ENCODE measurements at places on chromosomes 3 and 15.

- no peak overlapping the region for H3K27ac ChIP-seq
- no peak overlapping the region for H3K4me3 ChIP-seq
- no peaks in the 10 kb centered on the region for H3K4me1 ChIP-seq
- DNase-seq, result no peak
- no peaks in the 10 kb centered on the region for H3K36me3 ChIP-seq
Measured at GRCh38 chr3:74501007-74501406, 113.5 kb downstream of the CNTN3 start.

GRCh38 chr15:68204776-68205557 lies at the start of gene CALML4:
TSS of gene CALML4 (minus strand) at chr15:68205332. CDS start at chr15:68205247, 85 bp downstream.
- H3K27ac ChIP-seq, result peak within 1 kb of the TSS; percentile 53
- H3K4me1 ChIP-seq, result no peaks in the 10 kb centered on the region
- no peaks in the 10 kb centered on the region for H3K36me3 ChIP-seq
- no peak within 1 kb of the TSS for H3K4me3 ChIP-seq
- DNase-seq, result peak; percentile 72

DNA sequence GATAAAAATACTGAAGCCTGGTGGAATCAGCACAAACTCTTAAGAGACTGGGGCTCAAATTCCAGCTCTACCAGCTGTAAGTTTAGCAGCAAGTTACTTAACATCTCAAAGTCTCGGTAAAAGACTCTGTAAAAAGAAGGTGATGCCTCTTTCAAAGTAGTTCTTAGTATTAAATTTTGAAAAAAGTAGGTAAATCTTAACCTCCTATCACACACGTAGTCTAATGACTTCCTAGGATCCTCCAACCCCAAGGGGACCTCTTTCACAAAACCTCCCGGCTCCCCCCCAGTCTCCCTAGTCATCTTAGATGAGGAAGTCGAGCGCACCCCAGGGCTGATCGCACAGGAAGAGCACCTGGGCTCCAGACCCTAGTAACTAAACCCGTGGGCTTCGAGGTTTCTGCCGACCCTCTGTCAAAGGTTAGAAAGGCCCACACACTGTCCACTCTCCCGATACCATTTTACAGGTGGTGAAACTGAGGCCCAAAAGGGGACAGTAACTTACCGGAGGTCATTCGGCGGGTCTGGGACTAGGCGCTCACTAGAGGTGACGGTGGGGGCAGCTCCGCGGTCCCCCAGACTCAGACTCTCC lies 427 bp downstream of the MBD4 start:
- no peaks in the 10 kb centered on the region for H3K36me3 ChIP-seq
- peaks cover 12% of the 10 kb centered on the region for H3K4me1 ChIP-seq
- H3K4me3 ChIP-seq, result peak overlapping the region; percentile 71
- peak overlapping the region; percentile 88 for H3K27ac ChIP-seq

- no peak for DNase-seq
- no peak overlapping the region for H3K27ac ChIP-seq
- H3K36me3 ChIP-seq, result no peaks in the 10 kb centered on the region
Measured at GRCh38 chr3:182121401-182121800, 409.7 kb downstream of the SOX2 start.

- H3K36me3 ChIP-seq, result no peaks in the 10 kb centered on the region
- H3K4me3 ChIP-seq, result no peak overlapping the region
- no peaks in the 10 kb centered on the region for H3K27me3 ChIP-seq
Measured at GRCh38 chr15:90165659-90166489, 35.3 kb upstream of the SEMA4B start.

GRCh38 chr3:138867996-138868395 lies 33.3 kb upstream of the PIK3CB start:
- H3K36me3 ChIP-seq, result no peaks in the 10 kb centered on the region
- no peak overlapping the region for H3K27ac ChIP-seq
- H3K27me3 ChIP-seq, result no peaks in the 10 kb centered on the region
- H3K4me3 ChIP-seq, result no peak overlapping the region
- no peak for DNase-seq
- H3K4me1 ChIP-seq, result no peaks in the 10 kb centered on the region

- no peaks in the 10 kb centered on the region for H3K36me3 ChIP-seq
- DNase-seq, result no peak
- no peaks in the 10 kb centered on the region for H3K4me1 ChIP-seq
- no peak overlapping the region for H3K4me3 ChIP-seq
Measured at GRCh38 chr3:194661946-194662345, 10.0 kb downstream of the LSG1 start.

DNA sequence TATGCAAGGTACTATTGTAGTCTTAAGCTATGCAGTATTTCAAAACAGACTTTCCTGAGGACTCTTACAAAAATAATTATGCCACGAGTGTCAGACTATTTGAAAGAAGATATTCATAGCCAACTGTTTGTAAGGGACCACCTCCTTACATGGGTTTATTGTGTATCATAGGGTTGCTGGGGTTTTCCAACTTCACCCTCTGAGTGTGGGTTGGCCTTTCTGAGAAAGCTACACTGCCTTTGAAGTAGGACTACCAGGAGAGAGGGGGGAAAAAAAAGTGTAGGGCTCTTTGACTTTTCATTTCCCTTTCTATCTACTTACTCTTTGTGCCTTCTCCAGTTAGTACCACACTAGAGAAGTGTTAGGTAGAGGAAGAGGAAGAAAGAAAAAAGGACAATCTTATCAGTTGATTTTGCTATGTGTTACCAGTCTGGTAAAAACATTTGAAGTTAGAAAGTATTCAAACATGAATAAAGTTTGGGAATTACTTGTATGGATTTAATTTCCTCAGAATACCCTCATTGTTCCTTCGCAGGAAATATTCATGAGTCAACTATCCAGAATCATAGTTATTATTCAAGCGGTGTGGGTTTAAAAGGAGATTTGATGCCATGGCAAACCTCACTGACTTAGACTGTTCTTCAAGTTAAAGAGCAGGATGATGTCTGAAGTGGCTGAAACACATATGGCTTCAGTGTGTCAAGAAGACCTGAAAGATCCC lies 329.3 kb upstream of the THBS1 start:
- no peaks in the 10 kb centered on the region for H3K36me3 ChIP-seq
- DNase-seq, result no peak
- H3K27me3 ChIP-seq, result no peaks in the 10 kb centered on the region

DNA sequence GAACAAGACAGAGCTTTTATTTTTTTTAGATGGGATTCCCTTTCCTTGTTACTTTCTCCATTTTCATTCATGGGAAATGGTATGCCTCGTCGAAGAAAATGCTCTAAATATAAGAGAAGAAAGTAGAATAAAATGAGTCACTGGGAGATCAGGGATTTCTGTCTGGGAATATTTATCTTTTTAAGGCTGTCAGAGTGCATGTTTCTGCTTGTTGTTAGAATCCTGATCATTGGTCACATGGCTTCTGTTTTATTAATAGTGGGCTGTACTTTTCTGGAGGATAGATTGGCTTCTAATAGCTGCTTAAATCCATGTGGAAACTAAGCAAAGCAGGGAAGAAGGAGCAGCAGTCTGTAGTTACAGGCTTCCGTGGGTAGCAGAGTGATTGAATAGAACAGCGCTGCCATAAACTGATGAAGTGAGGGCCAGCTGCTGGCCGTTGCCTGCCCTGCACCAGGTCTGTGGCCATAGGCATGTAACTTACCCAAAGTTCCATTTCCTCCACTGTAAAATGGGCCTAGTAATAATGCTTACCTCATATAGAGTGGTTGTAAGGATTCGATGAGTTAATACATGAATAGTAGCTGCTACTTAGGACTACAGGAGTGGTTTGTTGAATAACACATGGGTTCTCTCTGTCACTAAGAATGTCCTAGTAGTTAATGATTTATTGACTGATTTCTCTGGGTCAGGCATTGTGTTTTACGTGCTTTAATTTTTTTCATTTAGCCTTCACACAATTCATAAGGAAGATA lies 289.9 kb downstream of the SATB1 start:
- H3K36me3 ChIP-seq, result no peaks in the 10 kb centered on the region
- DNase-seq, result no peak
- no peaks in the 10 kb centered on the region for H3K4me1 ChIP-seq
- no peak overlapping the region for H3K4me3 ChIP-seq

GRCh38 chr3:79253271-79253670 lies 514.5 kb downstream of the ROBO1 start:
- no peak for DNase-seq
- H3K27me3 ChIP-seq, result no peaks in the 10 kb centered on the region
- no peaks in the 10 kb centered on the region for H3K36me3 ChIP-seq
- H3K4me3 ChIP-seq, result no peak overlapping the region

DNA sequence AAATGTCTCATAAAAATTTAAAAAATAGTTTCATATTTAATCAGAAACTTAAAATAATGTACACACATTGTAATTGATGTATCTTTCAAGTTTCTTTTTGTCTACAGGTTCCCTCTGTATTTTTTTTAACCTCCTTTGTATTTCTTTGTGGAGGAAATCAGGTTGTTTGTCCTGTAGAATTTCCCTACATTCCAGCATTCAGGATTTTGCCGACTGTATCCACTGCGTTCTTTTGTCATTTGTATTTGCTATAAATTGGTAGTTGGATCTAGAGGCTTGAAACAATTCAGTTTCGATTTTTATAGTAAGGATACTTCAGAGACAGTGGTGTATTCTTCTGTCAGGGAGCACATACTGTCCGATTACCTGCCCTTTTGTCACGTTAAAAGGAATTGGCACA lies 367.2 kb downstream of the SOX2 start:
- no peaks in the 10 kb centered on the region for H3K27me3 ChIP-seq
- H3K36me3 ChIP-seq, result no peaks in the 10 kb centered on the region
- H3K27ac ChIP-seq, result no peak overlapping the region
- no peaks in the 10 kb centered on the region for H3K4me1 ChIP-seq
- no peak for DNase-seq

DNA sequence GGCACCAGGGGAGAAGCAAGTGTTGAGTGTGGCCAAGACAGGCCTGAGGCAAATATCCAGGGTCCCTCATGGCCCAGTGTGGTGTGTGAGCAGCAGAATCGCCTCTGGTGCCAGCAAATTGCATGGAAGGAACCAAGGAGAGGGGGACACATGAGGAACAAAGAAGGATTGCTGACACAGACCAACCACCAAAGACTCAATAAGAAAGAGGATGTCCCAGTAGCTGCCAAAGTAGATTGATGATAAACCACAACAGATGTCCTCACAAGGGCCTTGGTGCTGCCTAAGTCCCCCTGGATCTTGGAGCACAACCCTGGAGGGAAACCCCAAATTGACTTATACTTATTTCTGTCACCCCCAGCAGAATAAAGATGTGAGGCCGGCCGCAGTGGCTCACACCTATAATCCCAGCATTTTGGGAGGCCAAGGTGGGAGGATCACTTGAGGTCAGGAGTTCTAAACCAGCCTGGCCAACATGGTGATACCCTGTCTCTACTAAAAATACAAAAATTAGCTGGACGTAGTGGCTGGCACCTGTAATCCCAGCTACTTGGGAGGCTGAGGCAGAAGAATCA lies 10.6 kb downstream of the SRGAP3 start:
- H3K36me3 ChIP-seq, result no peaks in the 10 kb centered on the region
- DNase-seq, result no peak
- H3K4me1 ChIP-seq, result no peaks in the 10 kb centered on the region
- H3K27ac ChIP-seq, result no peak overlapping the region

DNA sequence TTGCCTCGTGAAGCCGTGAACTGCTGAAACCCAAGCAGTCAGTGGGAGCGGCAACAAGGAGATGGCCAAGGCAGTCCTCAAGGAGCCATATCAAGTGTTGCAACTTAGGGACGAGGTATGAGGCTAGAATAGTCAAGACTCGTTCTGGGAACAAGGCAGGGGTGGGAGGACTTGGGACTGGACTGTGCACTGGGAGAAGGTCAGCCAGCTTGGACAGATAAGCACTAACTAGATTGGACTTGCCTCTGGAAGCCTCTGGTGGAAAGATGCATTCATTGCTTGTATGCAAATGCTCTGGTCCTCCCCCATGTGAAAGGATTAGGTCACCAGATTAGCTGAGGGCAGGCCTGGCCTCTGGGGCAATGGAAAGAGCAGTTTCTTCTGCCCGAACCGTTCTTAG lies 123.3 kb upstream of the CTNNB1 start:
- no peaks in the 10 kb centered on the region for H3K27me3 ChIP-seq
- no peaks in the 10 kb centered on the region for H3K4me1 ChIP-seq
- no peak overlapping the region for H3K27ac ChIP-seq
- H3K4me3 ChIP-seq, result no peak overlapping the region

DNA sequence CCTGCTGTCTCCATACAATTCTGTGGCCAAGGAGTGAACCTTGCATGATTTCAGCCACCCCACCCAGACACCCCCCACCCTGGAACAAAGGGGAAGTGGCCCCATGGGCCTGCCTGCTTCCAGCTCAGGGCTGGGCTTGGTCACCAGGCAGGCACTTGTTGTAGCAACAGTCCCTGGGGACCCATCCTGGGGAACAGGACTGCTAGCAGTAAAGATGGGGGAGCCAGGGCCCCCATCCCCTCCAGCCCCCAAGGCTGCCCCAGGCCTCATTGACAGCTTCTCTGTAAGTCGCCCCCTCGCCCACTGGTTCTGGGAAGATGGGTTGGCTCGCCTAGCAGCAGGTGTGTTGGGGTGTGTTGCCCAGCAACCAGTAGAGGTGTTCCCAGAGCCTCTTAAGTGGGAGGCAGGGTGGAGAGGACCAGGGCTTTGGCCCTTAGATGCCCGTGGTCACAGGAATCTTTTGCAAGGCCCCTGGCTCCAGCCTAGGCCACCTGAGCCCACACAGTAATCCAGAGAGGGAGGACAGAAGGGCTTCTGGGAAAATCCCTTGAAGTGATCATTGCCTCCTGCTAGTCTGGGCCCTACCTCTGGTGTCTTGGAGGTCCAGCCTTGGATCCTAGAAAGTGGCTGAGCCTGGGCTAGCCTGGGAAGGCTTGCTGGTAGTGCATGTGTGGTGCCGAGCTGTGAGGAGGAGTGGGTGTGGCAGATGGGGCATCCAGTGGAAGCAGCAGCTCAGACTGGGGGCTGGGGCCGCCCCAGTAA lies 48.9 kb downstream of the CYP11A1 start:
- H3K27me3 ChIP-seq, result no peaks in the 10 kb centered on the region

GRCh38 chr15:41648770-41649169 lies 11.4 kb upstream of the MGA start:
- H3K4me1 ChIP-seq, result no peaks in the 10 kb centered on the region
- no peaks in the 10 kb centered on the region for H3K36me3 ChIP-seq
- H3K4me3 ChIP-seq, result no peak overlapping the region
- DNase-seq, result no peak
- no peaks in the 10 kb centered on the region for H3K27me3 ChIP-seq

DNA sequence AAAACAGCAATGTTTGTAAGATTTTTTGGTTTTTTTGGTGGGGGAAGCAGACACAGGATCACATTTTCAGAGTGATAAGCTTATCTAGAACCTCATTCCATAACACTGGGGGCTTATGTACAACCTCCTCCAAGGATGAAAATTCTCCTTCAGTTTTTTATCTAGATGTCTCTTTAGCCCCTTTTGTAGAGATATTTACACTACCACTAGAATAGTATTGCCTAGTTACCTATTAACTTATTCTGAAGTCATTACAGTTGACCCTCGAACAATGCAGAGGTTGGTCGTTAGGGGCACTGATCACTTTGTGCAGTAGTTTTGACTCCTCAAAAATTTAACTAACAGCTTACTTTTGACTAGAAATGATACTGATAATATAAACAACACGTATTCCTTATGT lies 32.8 kb downstream of the IFT57 start:
- H3K4me3 ChIP-seq, result no peak overlapping the region
- no peaks in the 10 kb centered on the region for H3K27me3 ChIP-seq
- DNase-seq, result no peak
- no peaks in the 10 kb centered on the region for H3K4me1 ChIP-seq
- H3K36me3 ChIP-seq, result no peaks in the 10 kb centered on the region
